ENCODE measurements at places on chromosomes 1 and 21.
A peak's percentile ranks its signal among the peaks of the same experiment; 100 is the strongest.

DNA sequence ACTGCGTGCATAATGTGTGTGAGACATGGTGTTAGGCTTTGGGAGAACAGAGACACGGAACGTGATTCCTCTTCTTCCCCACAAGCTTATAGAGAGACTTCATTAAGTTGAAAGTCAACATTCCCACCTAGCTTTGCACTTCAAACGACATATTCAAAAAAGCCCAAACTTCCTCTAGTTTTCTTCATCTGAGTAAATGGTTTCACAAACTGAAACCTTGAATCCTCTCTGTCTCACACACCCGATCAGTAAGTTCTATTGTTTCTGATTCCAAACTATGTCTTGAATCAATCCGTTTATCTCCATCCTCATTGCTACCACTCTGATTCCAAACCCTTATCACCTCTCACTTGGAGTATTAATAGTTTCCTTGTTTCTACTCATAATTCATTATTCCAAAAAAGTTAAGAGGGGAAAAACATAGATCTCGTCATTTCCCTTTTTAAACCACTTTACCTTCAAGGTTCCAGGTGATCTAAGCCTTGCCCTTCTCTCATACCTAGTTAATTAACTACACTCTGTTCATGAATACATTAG, 1.6 kb upstream of the METTL18 start:
- DNase-seq, result no peak

DNA sequence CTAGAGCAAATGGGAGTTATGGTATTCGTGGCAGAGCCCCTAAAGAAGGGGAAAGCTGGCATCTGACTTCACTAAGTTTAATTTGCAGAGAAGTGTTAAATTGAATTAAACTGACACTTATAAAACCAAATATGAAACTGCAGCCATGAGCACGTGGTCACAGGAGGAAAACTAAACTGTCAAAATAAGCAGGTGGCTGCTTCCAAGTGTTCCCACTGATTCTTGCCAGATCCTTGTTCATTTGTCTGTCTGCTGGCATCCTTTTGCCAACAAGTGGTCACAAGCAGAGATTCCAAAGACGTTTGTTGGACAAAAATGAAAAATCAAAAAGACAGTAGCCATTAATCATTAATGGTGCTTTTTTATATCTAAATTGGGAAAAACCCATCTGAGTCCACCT, 6.5 kb upstream of the CELA2B start:
- DNase-seq, result no peak

GRCh38 chr1:30300669-30301068, 422.7 kb downstream of the MATN1 start:
- DNase-seq, result no peak

GRCh38 chr1:147612366-147612765, 58.0 kb downstream of the ACP6 start:
- DNase-seq, result no peak

DNA sequence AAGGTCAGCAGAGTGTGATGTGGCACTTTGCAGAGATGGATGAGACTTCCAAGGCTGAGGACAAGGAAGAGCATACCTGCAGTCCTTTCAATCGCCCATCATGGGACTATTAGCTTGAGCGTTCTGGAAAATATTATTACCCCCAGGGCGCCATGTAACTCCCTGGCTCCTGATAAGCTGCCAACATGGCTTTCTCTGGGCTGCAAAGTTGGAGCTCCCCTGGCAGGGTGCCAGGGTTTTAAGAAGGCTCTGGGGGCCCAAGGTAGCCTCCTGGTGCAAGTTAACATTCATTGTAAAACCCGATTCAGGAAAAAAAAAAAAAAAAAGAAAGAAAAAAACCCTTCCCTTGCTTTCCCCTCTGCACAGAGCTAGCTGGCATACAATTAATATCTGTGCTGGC, 196.7 kb downstream of the PBX1 start:
- peak; percentile 8 for DNase-seq

DNA sequence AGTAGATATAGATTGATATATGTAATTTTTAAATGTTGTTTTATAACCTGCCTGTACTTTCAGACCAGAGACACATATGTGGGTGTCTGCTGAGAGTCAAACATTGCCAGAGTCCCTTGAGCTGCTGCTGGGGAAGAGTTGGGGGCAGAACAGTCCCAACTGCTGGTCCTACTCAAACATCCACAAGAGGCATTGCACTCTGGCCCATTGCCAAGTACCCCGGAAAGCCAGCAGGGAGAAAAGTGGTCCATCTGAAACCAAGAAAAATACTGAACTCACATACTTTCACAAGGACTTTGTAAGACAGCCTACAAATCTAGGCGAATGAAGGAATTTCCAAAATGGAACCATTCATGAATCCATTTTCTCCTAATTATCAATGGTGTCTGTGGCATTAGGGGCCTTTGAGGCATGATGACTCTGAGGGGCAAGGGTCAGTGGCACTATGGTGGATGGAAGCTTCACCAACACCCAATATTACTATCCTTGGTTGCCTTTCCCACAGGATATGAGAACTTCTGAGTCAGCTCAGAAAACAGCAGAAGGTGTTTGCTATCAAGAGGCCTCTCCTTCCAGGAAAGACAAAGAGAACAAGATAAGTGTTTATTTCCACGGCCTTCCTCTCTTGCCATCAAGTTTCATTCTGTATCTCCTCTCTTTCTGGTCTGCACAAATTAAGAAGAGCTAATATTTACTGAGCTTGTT, 7.3 kb upstream of the TBX15 start:
- DNase-seq, result no peak

DNA sequence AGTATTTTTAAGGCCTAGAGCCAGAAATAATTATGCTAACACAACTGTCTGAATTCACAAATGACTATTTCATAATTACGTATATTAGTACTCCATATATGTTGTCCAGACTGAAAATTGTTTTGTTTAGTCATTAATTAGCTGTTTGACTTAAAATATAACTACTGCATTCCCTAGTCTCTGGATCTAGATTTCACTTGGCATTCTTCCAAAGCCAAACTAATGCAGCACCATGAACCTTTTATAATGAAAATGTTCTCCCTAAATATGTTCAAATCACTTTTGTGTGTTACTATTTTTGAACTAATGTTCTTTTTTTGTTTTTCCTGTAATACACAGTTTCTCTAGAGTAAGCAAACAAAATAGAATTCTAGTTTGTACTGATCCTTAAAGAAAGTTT, 46.1 kb downstream of the CAMTA1 start:
- no peak for DNase-seq

DNA sequence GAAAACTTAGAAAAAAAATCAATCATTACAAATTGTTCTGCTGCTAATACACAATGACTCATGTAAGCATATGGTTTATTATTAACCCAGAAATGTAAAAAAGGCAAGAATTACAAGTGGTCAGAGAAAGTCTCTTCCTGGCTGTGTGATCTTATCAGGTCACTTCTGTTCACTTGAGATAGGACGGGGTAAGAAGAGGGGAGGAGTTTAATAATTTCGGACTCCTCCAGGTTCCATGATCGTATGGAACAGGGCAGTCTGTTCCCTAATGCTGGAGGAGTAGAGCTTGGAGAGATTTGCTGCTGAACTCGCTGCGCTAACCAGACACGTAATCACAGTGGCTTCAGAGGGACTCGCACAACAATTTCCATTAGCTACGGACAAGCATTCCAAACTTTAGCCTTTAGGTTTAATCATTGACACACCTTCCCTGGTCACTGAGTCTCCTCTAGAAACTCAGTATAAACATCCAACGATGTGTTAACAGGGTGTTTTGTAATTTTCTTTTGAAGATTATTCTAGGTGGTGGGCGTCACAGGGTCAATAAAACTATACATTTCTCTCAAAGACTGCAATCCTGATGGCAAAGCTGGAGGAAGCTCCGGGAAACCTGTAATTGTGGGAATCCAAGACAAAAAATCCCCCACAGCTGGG, 1.3 kb downstream of the CRYZ start:
- no peak for DNase-seq

DNA sequence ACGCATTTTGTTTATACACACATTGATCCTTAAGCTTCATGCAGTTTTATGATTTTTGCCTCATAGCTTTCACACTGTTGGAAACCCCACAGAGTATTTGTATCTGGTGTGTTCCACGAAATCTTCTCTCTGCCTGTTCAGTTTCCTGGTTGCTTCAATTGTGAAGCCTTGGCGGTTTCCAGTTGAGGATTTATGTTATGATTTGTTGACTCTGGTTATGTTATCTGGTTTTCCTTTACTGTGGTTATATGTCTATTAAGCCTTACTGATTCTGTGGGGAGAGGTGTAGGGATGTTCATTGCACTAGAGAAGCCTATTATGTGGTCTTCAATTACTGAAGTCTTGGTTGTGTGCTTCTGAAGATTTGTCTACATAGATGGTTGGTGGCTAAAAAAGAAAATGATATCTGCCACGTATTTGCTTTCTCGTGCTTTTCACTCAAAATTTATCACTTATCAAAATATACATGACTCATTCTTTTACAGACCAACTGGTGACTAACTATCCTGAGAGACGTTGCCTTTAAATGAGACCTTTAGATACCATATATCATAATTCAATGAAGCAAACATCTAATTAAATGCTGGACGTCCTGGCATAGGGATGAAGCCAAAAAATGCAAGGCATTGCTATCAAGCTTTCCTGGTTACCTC, 488.0 kb upstream of the B3GALT2 start:
- no peak for DNase-seq

DNA sequence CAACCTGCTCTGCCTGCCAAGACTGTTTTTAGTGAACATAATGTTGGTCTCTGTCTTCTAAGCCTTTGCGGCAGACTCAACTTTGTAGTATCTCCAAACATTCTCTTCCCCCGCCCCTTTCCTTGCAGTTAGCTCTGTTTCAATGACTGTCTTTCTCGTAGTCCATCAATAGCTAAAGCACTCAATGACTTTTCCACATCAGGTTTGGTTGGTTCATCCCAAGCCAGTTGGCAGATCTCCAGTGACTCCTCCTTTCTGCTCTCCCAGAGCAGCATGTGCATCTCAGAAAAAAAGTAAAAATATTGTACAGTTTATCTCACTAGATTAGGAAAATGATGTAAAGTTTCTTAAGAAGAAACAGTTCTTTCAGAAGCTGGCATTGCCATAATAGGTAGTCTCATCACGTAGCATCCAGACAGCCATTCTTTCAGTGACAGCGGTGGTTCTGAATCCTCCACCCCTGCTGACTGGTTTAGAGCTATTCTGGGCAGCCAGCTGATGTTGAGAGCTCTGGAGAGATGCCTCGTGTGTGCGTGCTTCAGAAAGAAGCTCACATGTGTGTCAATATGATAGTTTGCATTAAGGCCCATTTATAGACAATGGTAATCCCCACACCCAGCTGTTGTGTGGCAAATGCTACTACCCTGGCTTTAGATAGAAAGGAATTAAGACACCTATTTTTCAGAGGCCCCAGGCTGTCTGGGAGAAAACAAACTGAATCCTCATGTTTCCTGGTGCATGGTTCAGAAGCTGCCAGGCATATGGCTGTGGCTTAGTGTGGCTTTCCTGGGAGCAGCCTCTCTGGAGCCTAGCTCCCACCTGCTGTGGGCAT, 53.2 kb downstream of the CNN3 start:
- DNase-seq, result no peak

DNA sequence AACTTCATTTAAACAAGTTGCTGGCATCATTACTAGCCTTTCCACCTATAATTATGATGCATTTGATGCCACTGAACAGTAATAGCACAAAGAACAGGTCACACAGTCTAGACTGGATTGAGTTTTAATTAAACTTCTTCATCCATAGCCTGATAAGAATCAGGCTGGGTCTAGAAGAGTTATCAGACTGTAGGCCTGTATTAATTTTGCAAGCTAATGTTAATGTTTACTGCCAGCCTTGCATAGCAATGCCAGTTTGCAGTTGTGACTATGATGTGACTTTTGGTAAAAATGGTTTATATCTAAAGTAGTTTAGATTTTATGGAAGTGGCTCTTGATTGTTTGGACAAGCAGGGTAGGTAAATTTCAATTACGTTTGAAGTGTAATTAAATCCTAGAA, 68.0 kb downstream of the PRKAA2 start:
- no peak for DNase-seq

- DNase-seq, result no peak
Measured at GRCh38 chr1:236166041-236166440, 23.7 kb downstream of the GPR137B start.

DNA sequence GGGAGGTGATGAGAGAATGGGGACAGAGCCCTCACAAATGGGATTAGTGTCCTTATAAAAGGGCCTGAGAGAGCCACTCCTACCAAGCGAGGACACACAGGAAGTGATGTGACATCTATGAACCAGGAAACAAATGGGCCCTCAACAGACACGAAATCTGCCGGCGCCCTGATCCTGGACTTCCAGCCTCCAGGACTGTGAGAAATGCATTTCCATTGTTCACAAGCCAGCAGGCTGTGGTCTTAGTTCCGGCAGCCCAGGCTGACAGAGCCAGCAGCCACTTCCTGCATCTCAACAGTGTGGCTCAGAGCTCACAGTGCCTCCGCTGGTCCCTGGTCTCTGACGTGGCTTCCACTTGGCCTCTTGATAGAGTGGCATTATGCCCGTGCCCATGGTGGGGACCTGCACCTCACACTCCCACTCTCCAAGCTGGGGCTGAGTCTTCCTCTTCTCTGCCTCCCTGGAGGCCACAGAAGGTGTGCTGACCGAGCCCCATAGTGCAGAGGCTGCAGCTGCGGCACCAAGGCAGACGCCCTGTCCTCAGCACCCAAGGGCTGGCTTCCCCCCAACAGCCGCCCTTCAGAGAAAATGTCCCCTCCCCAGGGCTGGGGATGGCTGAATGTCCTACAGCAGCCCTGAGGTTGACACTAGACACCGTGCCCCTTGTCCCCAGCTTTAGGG, 44.9 kb downstream of the ACOT7 start:
- DNase-seq, result no peak

GRCh38 chr1:110503471-110503870, 15.5 kb downstream of the KCNA10 start:
- DNase-seq, result no peak

GRCh38 chr1:119327450-119328155, 41.0 kb upstream of the HAO2 start:
- DNase-seq, result no peak

- DNase-seq, result no peak
Measured at GRCh38 chr1:76830373-76830772, 36.9 kb upstream of the ST6GALNAC5 start.

DNA sequence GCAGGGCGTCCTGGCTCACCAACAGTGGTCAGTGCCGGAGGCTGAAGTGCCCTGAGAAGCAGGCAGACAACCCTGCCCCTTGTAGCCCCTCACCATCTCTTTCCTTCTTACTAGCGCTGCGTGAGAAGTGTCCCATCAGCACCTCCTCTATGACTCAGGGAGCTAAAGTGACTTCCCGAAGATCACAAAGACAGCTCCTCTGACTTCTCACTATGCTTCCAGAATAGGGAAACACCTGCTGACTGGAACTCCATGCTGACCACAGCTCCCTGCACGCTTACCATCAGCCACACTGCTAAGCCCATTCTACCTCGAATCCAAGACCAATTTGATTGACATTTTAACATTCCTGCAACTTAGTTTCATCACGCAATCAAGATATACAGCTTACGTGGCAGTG, 92.8 kb downstream of the JAK1 start:
- no peak for DNase-seq

- DNase-seq, result no peak
Measured at GRCh38 chr21:43376478-43376882, 50.5 kb downstream of the SIK1 start.

Data from NCI-H2171 (cell line).